T-helper 1 cell (primary cell): ENCODE measurements at places on chromosomes 6 and 20.

GRCh38 chr6:31568537-31568961, 3.5 kb upstream of the LTA start:
- peak; percentile 77 for DNase-seq

- DNase-seq = no peak
These were observed 93.4 kb downstream of the THBS2 start for GRCh38 chr6:169160091-169160854.

DNA sequence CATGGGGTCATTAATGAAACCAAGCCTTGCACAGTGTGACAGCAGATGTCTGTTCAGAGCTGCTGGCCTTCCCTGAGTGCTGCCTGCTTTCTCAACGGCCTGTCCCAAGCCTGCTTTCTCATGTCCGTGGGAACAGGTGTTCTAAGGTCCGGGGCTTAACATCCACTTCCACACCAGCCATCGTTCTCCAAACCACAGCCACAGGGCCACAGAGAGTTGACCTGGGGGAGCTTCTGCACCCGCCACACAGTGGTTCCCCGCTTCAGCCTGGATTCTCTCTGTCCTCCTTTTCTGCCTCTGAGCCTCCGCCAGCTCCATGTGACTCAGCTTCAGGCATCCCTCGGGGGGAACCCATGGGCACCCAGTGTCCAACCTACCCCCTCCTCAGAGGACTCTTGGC, 26.9 kb upstream of the PPP1R3G start:
- no peak for DNase-seq

DNA sequence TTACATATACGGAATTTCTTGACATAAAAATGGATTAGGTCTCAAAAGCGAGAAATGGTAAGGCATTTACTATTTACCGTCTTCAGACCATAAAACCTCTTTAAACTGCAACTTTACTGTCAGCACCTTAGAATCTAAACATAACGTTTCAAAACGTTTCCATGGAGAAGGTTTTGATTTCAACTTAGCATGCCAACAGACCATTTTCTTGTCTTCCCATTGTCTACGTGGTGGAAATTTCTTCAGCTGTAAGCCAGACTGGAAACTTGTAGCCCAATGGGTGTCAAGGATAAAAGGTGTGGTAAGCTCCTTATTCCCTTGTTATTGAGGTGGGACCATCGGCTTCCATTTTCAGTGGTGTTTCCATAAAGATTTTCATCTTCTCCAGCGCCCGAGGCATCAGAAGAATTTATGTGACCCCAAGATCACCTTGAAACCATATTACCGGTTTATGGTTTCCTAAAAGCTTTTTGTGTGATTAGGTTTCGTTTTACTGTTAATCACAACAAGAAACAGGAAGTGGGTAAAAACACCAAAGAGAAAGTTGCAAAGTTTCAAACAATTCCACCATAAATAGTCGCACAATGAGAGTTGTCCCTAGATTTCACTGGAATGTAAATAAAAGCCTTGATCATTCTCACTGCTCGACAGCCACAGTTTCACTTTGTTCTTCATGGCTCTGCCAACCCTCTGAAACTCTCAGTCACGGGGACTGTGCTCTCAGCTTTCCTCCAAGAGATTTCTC, 63.0 kb upstream of the CD2AP start:
- no peak for DNase-seq

GRCh38 chr6:141736104-141736503, 396.6 kb upstream of the GJE1 start:
- no peak for DNase-seq

DNA sequence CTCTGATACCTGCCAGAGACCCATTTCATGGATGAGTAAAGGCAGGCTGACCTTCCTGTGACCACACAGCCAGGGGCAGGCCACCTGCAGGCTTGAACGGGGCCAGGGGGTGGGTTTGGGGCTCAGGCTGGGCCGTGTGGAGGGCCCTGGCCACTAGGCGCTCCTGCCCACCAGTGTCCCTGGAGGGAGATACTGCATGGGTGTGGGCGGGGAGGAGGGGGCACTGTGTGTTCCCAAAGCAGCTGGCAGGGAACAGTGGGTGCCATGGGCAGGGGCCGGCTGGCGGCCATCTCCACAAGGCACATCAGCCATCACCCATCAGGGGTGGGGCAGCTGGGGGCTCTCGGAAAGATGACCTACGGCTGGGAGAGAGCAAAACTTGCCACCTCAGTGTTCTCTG, 15.4 kb downstream of the SRC start:
- no peak for DNase-seq

DNA sequence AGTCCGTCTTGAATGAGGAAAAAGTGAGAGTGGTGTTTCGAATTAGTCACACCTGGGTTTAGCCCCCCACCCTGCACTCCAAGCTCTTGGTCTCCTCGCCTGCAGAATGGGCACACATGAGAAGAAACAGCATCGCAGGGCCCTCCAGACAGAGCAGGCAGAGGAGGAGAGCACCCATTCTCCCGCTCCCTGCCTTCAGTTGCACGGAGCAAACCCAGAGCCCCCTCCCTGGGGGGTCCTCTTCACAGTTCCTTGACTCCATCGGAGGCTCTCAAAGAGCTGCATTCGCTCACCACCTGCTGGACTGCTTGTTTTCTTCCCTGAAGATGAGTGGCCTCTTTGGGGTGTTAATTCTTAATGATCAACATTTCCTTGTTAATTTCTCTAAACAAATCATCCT, 5.1 kb downstream of the CST7 start:
- no peak for DNase-seq

DNA sequence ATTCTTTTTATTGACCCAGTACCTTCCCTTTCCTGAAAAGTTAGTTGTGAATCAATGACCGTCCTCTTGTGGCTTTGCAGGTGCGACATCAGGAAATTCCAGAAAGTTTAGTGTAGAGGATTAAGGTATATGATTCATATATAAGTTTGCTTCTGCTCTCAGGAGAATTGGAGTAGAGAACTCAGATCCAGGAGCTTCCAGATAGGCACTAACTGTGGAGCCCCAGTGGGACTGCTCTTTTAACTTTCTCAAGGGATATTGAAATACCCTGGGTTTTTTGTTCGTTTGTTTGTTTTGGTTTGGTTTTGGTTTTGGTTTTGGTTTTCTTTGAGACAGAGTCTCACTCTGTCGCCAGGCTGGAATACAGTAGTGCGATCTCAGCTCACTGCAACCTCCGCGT, 9.5 kb downstream of the TAAR2 start:
- DNase-seq = no peak

DNA sequence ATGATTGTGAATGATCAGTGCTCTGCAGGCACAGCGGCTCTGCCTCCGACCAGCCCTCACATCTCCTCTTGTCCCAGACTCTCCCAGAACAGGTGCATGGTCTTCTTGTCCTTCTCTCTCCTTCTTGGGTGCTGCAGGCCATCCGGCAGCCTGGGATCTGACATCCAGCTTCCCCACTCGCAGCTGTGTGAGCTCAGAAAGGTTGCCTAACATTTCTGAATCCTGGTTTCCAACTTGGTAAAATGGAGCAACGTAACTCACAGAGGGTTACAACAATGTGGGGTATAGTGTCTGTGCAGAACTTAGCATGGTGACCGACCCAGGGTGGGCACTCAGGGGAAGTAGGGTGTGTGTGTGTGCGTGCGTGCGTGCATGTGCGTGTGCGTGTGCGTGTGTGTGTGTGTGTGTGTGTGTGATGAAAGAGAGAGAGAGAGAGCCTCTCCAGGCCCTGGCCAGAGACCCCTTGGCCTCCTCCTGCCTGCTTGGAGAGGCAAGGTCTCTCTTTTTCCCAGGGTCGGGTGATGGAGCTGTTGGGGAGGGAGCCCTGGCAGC, 110.1 kb downstream of the SNX5 start:
- DNase-seq = no peak

DNA sequence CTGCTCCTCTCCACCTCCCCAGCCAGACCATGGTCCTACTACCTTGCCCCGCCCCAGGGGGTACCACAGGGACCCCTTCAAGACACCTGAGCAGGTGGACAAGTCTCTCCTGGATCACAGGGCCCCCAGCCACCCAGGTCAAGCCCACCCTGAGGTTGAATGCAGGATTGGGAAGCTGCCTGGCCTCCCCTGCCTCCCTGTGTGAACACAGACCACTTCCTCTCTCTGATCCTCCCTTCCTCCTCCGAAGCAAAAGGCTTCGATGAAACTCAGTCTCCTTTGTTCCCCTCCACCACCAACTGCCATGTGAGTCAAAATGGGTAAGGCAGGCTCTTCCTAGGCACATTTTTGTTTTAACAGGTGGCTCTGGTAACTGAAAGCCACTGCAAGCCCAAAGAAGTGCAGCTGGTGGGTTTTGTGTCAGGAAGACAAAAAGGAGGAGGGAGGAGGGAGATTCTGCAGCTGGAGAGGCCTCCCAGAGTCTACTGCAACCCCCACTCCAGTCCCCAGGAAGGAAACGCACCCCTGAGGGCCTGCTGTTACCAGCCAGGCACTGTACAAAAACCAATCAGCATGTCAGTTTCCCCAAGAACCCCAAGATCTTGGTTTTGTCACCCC, 5.4 kb downstream of the ADA start:
- peak; percentile 22 for DNase-seq

GRCh38 chr6:170032706-170033309, 258.1 kb downstream of the DLL1 start:
- DNase-seq = no peak

DNA sequence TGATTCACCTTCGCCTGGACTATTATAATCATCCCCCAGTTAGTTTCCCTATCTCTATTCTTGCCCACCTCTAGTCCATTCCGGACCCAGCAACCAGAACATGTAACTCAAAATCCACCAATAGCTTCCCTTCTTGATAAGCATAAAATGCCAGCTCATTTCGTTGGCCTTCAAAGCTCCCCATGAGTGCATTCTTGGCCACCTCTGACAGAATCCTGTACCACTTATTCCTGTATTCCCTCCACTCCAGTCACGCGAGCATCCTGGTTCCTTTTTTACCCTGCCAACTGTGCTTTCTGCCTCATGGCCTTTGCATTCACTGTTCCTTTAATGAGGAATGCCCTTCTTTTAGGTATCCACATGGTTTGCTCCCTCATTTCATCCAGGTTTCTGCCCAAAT, 36.7 kb downstream of the CYP24A1 start:
- no peak for DNase-seq

GRCh38 chr6:2651536-2651935, 99.2 kb downstream of the MYLK4 start:
- DNase-seq = no peak

DNA sequence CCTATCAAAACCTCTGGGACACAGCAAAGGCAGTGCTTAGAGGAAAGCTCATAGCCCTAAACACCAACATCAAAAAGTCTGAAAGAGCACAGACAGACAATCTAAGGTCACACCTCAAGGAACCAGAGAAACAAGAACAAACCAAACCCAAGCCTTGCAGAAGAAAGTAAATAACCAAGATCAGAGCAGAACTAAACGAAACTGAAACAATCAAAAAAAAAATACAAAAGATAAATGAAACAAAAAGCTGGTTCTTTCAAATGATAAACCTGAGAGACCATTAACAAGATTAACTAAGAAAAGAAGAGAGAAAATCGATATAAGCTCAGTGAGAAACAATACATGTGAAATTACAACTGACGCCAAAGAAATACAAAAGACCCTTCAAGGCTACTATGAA, 34.8 kb upstream of the RUNX2 start:
- DNase-seq = no peak

DNA sequence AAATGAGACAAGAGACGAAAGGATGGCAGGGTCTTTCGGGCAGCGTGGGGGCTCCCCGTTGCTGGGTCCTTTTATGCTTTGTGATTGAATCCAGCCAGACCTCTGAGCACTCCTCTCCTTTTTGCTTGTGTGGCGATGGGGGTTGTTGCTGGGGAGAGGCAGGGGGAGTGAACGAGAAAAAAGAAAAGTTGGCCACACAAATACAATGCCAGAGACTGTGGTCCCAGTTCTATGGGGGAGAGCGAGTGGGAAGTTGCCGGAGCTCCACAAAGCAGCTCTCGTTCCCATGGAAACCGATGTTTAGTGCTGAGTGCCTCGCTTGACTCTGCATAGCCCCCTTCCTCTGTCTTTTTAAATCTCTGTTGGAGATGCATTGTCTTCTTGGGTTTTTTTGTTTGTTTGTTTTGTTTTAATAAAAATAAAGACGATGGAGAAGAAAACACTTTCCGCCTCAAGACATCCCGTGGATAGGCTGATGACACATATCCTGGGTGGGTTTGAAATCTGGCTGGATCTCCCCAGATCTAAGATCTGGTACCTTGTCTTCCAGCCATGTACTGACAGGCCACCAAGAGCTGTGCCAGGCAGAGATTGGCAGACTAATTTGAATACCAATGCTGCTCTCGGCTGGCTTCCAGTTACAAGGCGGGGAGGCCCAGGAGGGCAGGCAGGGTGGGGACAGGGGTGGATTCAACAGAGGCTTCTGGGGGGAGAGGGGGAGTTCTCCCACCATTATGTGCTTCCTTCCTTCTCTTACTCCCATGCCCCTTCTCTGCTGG, 529.3 kb downstream of the QKI start:
- DNase-seq = no peak

DNA sequence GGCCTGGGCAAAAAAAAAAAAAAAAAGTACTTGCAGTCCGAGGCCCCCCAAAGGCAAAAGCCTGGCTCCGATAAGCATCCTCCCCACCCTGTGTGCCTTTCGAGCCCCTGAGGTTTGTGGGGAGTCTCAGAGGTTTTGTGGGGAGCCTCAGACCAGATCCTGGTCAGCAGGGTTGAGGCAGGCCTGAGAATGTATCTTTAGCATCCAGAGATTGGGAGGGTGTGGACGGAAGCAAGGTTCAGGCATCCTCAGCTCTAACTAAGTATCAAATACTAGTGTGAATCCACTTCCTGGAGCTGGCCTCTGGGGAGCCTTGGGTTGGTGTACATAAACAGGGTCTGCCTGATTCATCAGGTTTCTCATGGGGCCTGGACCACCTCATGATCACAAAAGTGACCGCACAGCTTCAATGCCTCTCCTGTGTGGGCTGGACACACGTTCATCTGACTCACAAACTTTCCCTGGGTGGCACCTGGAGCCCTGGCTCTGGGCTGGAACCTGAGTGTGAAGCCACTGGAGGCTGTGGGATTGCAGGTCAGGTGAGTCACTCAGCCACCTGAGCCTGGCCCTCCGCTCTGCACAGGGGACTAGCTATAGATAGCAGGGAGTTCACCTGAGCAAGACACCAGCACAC, 24.4 kb downstream of the PCMTD2 start:
- no peak for DNase-seq

- DNase-seq = no peak
These were observed 41.1 kb upstream of the SPACA1 start for GRCh38 chr6:88006557-88006956.

GRCh38 chr20:36418711-36419110, 112.6 kb downstream of the DLGAP4 start:
- DNase-seq = no peak

DNA sequence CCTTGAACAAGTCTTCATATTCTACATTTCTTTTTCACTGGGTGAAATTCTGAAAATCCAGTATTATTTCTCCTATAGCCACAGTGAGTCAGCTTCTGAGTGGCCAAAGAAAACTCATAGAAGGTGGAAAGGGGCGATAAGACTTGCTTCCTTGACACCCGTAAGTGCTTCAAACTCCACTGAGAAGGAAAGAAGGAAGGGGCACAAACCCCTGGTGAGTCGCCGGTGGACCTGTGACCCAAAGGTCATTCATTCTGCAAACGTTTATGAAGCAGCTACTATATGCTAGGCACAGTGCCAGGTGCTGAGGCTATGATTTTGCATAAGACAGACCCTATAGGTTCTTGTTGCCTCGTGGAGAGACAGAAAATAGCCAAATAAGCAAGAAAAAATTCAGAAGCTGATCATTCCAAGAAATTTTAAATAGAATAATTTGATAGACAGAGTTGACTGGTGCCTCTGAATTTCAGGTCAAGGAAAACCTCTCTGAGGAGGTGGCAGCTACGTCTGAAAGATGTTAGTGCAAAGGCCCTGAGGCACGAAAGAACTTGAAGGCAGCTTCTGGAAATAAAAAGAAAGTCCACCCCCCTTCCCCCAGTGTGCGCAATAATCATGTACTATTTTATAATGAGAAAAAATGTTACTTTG, 118.2 kb downstream of the CD24 start:
- no peak for DNase-seq
